ENCODE measurements at places on chromosomes 3 and 15. TPM values are rescaled to one million over a fixed set of nuclear protein-coding genes. Genes with fewer than 3 reads are reported as not detected.

Gene MYRIP
- not detected for total RNA-seq

Gene SLC25A36
- 171 TPM for total RNA-seq

Gene EPHA6
- total RNA-seq, result not detected

Gene ONECUT1
- total RNA-seq, result not detected

Gene CACNA2D3
- 0.08 TPM for total RNA-seq

Gene DLL4
- total RNA-seq, result 0.11 TPM

Gene FANCD2OS
- not detected for total RNA-seq

Gene GPR176
- total RNA-seq, result not detected

Gene RBP2
- not detected for total RNA-seq

Gene CFAP91
- total RNA-seq, result not detected

Gene KLHL40
- not detected for total RNA-seq

Gene RGMA
- total RNA-seq, result not detected

Gene ACAA1
- 58.9 TPM for total RNA-seq

Gene OSTN
- not detected for total RNA-seq

Gene CPN2
- not detected for total RNA-seq

Gene SPG11
- 51.3 TPM for total RNA-seq

Gene PPP1R14D
- not detected for total RNA-seq

Gene GCSAM
- total RNA-seq, result 6.8 TPM

Gene CD86
- 1.4 TPM for total RNA-seq

Gene SLC28A1
- not detected for total RNA-seq

Gene MORC1
- total RNA-seq, result not detected

Gene GABRG3
- total RNA-seq, result not detected

Gene AGTR1
- total RNA-seq, result not detected

Gene PLA2G4B
- total RNA-seq, result 33.7 TPM

Gene GP9
- total RNA-seq, result not detected

Gene RNU5B-1
- total RNA-seq, result 23.7 TPM

Gene LAMB2
- 0.36 TPM for total RNA-seq

Gene HIGD2B
- 0.28 TPM for total RNA-seq

Gene FETUB
- not detected for total RNA-seq

Gene ACKR4
- 0.16 TPM for total RNA-seq

Gene ANKUB1
- not detected for total RNA-seq

Gene CCDC12
- 57.5 TPM for total RNA-seq
